ENCODE measurements at places on chromosomes 12 and 14.

DNA sequence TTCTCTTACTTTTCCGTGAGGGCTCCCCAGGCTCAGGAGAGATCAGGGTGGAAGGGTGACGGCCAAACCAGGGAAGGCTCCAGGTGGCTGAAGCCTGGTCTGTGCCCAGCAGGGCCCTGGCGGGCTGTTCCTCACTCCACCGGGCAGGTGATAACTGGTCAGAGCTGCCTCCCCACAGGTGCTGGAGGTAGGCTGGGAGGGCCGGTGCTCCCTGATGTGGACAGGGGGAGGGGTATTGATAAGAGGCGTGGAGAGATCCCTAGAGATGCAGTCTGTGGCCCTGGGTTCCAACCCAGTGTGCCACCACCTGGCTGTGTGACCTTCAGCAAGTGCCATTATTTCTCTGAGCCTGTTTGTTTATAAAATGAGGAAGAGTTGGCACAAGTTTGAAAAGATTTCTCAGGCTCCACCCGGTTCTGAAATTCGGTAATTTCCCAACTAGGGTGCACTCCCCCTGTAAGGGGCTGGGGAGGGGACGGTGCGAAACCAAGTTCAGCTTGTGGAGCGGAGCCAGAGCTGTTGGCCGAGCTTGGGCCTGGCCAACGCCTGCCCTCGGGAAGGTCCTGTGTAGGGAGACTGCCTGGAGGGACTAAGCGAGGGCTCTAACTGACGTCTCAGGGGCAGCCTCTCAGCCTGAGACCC is 1.0 kb upstream of the NR4A1 start:
- DNase-seq: peak; percentile 74

- DNase-seq: no peak
Observed at GRCh38 chr12:70469221-70469820, 103.2 kb downstream of the KCNMB4 start.

DNA sequence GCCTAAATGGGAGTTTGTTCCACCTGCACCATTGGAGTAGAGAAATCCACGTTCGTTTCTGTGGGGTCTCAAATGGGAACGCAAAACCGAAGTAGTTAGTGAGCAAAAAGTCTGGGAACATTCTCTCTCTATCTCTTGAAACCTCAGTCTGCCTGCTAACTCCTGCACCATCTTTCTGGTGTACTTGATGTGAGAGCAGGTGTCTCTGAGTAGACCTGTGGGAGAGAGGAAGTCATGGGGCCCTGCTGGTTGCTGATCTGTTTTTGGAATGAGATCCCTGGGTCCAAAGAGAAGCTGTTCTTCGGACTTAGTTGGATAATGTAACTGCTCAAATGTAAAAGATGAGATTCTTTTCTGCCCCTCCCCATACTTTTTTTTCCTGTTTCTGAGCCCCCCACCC is 57.3 kb downstream of the MAX start:
- DNase-seq: no peak

- no peak for DNase-seq
Observed at GRCh38 chr14:91413547-91414474, 3.8 kb downstream of the CCDC88C start.

DNA sequence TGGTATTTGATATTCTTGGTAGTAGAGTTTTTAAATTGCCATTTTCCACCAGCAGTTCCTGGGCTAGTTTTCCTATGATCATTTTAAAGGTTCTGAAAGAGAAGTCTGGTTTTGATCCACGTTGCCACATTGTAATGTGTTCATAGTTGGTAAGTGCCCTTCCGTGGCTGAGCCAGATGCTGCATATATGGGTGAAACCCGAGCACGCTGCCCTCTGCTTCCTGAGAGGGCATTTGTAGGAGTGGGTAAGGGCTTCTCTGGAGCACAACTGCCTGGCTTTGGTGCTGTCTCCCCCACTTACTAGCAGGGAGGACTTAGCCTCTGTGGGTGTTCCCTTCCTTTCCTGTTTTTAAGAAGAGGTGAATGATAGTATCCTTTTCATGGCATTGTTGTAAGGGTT is 7.1 kb downstream of the SNRNP35 start:
- DNase-seq: no peak
